ENCODE measurements at places on chromosomes 1 and 21.

- DNase-seq, result no peak
These were observed 97.4 kb downstream of the LACTBL1 start for GRCh38 chr1:22875241-22875640.

GRCh38 chr1:152870831-152871730, 7.0 kb upstream of the SMCP start:
- no peak for DNase-seq

GRCh38 chr21:26795412-26795805, 49.8 kb downstream of the ADAMTS1 start:
- DNase-seq, result no peak

DNA sequence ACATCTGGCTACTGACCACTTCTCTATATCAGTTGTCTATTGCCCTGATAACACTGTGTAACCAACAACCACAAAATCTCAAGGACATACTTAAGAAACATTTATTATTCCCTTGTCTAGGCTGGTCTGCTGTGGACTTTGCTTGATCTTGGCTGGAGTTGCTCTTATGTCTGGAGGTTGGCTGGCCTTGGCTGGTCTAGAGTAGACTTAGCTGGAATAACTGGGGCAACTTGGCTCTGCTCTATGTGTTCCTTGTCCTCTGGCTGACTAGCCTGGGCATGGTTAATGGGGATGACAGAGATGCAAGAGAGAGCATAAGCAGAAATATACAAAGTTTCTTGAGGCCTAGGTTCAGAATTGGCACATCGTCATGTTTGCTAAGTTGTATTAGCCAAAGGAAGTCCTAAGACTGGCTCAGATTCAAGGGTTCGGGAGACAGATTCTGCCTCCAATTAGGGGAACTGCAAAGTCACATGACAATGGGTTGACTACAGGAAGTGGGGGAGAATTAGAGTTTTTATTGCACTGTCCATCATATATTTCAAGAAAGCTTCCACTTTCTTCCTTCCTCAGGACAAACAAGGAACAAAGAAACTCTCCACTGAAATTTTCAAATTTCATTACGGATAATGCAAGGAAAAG, 61.4 kb upstream of the HMCN1 start:
- DNase-seq, result no peak

DNA sequence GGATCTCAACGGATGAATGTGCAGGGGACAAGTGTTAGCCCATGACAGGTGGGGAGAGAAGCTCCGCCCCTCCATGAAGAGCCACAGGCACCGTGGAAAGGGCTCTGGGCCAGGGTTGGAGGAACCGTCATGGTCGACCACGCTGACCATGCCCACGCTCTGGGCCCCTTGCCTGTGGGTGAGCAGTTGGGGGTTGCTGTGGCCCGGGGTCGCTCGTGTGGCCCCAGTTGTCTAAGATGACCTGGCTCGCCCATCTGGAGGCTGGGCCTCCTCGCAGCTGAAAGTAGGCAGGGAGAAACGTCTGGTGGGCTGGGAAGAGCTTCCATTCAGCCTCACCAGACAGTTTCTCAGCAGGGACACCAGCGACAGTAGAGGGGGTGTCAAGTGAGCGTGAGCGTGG, 13.1 kb upstream of the UTS2 start:
- DNase-seq, result no peak

DNA sequence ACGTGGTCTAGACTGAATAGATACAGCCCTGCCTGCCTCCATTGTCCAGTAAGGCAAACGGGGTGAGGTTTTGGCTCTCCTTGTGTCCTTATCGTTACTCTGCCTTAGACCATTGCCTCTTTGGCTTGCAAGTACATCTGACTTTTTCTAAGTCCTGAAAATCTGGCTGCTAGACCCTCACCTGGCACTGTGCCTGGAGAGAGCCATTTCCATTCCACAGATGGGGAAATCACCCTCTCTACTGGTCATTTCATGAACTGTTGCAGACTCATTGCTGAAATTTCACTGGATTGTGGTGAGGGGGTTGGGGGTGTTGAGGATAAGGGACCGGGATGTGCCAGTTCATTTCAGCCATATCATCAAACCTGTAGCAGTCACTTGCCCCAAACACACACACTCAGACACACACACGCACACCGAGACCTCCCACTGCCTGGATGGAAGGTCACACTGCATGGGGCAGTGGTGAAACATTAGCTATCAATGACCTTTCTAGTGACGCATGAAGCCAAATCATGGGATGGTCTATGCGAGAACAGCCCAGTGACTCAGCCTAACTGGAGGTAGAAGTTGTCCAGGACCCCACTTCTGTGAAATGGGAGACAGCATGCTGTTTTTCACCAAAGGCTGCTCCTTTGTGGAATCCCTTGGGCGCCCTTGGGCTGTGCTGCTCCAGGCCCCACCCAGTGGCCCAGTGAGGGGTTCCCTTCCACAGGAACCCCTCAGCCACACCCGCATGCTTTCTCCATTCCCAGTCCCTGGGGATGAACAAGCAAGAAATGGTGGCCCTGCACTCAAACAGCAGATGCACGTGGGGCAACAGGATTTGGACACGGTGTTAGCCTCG, 34.9 kb upstream of the VASH2 start:
- no peak for DNase-seq

DNA sequence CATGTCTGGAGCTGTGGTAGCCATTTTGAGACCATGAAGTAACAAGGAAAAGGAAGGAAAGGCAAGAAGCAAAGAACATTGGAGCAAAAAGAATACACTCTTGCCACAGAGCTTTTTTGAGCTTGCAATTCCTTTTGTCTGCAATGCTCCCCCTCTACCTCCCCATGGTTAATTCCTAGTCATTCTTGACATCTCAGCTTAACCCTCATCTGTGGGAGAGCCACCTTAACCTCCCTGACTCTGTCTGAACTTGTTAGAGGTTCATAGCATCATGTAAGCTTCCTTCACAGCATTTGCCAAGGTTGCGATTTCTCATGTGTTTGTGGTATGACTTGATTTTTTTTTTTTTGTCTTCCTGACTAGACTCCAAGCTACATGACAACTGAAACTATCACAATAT, 564.1 kb upstream of the PLXNA2 start:
- DNase-seq, result no peak

GRCh38 chr1:224329484-224329841, 509 bp downstream of the NVL start:
- DNase-seq, result no peak

GRCh38 chr1:157595356-157595755, 2.5 kb downstream of the FCRL4 start:
- no peak for DNase-seq

- DNase-seq, result no peak
These were observed 24.6 kb downstream of the F5 start for GRCh38 chr1:169561692-169562091.

DNA sequence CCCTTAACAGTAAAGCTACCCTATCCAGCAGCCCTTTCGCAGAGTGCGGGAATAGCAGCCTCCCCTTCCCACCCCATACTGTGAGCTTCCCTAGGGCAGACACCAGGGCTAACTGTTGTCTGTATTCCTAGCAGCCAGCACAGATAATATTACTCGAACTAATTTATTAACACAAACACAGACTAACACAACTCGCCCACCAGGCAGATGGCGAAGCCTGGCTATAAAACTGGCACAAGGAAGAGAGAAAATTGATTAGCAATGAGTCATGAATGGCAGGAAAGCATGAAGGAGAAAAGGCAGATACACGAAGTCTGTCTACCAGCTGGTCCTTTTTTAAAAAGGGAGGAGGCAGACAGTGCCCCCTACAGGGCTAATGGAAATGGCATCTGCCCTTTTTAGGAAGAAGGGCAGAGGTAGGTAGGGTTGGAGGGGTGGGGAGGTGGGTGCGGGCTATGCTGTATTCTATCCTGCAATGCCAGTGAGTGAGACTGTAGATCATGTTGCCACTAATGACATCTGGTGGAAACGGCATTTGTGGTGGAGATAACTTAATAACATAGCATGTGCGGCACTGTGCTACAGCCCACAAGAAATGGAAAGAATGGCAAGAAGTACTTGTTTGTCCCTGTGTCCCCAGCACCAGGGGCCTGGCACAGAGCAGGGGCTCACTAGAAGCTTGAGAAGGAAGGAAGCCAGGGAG, 30.6 kb upstream of the CTPS1 start:
- DNase-seq, result peak; percentile 40

DNA sequence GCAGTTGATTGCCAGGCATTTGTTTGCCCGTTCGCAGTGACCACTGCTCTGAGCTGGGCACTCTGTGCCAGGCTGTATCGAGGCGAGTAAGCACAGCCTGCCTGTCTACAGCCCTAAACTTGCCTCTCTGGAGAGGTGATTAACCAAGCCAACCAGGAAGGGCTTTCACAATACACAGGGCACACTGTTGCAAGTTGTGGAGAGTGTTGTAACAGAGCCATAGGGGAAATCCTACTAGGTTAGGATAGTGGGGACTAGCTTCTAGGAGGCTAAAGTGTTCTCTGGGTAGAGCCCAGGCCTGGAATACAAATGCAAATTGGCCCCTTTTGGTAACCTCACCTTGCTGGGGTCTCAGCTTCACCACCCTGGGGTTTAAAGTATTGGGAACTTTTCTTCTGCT, 23.8 kb downstream of the PRDM2 start:
- no peak for DNase-seq

GRCh38 chr1:156082309-156083091, at the start of gene MEX3A:
Gene MEX3A (minus strand): TSS chr1:156082465. CDS start chr1:156081998, 467 bp downstream.
- peak; percentile 45 for DNase-seq

GRCh38 chr1:243841507-243841906, 8.5 kb downstream of the AKT3 start:
- no peak for DNase-seq

DNA sequence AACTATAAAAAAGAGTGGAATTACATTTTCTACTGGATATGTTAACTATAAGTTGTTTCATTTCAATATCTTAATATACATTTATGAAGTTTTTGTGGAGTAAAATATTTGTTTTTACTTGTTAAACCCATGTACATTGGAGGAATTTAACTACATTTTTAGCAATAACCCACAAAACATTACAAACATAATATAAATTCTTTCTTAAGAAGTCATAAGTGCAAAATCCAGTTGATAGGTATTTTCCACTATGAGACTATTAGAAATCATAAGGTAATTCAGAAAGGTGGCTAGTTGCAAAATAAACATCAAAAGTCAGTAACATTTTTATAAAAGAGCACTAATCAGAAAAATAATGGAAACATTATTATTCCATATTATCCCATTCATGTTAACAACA, 73.9 kb upstream of the RRP15 start:
- DNase-seq, result no peak

DNA sequence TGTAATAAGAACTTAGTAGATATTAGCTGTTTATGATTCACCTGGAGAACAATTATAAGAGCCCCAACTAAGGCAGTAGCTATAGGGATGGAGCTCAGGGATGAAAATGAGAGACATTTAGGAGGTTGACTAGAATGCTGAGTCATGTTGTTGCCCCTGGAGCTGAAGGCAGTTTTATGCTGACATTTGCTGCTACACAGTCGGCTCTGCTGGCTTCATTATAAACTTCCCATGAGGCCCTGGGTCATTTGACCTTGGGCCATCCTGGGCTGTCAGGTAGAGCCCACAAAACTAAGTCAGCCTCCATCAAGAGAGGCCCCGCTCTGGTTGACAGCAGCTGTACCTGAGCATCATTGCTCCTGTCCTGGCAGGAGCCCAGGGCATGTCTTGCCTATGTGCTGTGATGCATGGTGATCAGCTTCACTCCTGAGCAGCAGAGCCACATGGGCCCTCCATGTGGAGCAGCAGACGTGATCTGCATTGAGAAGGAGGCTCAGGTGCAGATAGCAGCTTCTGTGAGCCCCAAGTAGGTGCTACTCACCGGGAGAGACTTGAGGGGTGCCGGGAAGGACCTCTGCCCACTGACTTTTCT, 112.4 kb downstream of the TBX19 start:
- no peak for DNase-seq

DNA sequence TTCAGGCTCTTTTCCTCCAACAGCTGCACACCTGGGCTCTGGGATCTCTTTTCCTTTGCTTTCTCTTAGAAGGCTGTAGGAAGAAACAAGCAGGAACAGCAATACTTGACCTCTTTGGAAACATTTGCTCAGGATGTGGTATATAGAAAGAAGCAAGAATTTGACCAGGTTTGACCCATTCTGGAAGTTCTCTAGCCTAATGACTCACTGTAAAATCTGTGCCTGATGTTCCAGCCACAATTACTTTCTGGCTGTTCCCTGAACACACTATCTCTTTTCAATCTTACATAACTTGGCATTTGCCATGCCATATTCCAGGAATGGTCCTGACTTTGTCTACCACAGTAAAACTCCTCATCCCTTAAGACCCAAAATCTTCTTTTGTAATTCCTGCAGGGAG, 419.9 kb upstream of the DAB1 start:
- no peak for DNase-seq

DNA sequence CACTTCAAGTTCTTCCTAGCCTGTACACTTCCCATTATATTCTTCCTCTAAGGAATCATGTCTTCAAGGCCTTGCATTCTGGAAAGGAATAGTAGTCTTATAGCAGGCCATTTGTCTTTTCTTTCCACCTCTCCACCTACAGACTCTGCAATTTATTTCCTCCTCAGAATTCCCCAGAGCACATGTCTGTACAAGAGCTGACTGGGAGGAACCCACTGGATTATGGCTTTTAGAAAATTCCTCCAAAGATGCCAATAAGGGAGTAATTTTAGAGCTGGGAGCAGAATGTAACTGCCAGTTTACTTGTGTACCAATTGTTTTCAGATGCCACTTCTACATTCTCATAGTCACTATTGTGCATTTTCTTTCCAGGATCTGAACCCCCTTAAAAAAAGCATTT, 3.4 kb upstream of the PSMG1 start:
- DNase-seq, result no peak

DNA sequence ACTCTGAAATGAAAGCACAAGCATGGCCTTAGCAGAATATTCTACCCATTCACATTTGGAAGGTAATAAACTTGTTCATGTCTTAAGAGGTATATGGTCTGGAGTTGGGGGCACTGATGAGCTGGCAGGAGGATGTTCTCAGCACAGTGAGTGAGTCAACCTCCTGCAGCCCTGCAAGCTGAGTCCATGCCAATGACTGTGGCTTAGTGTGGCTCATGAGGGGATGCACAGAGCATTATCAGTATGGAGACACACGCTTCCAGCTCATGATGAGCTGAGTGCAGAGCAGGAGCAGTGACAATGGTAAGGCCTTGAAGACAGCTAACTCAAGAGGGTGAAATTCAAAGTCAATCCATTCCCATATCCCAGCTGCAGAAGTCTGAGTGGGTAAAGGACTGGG, 102.3 kb downstream of the TNFSF18 start:
- DNase-seq, result peak; percentile 33

- no peak for DNase-seq
These were observed 9.9 kb downstream of the IFNLR1 start for GRCh38 chr1:24177161-24177560.

DNA sequence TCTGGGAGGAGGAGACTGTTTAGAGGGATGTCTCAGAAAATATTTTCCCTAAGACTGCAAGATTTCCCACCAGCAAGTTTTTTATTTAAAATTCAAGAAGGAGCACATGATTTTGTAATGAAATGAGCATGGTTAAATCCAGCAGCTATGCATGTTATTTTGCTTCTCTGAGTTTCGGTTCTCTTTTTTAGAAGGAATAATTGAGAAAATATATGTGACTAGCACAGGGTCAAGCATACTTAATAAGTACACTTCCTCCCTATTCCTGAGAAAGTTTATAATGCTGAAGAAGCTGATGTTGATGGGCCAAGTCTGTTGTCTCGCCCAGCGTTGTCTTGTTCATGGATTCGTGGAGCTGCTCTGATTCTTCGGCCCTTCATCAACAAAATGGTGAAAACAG, 51.2 kb downstream of the EXO1 start:
- no peak for DNase-seq

Measured in stimulated activated CD4-positive, alpha-beta T cell treated with anti-CD3 and anti-CD28 coated beads, Interleukin-4, amount 100 ng/mL, for 4 hours (primary cell).